ENCODE measurements at places on chromosomes 13 and 19. TPM values are rescaled to one million over a fixed set of nuclear protein-coding genes. Genes with fewer than 3 reads are reported as not detected.

DNA sequence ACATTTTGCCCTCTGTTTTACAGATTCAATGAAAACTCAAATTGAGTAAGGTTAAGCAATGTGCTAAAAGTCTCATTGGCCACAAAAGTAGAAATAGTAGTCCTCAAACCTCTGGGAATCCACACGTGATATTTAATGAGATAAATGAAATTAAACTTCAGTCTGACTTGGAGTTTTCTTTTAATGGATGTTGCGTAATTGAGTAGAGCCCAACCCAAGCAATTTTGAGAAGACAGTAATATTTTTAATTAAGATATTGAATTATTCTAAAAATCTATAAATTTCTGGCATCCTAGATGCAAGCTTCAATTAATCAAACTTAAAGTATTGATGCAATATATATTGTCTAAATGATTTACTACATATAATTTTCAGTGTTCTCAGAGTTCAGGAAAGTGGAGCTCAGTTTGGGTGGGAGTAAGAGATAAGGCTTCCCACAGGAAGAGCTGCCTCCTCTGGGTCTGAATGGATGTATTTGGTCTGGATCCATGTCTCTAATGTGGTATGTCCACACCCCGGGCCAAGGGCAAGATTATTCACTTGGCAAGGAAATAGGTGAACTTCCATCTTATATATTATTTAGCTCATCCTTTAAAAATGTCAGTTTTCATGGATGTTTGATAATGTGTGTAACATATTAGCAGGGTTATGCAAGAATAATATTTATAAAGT, 6.9 kb downstream of the MBNL2 start:
- H3K4me1 ChIP-seq: peaks cover 58% of the 10 kb centered on the region
- DNase-seq: peak; percentile 48
- peaks cover 7% of the 10 kb centered on the region for H3K36me3 ChIP-seq
- no peak overlapping the region for H3K4me3 ChIP-seq
- H3K27me3 ChIP-seq: no peaks in the 10 kb centered on the region

- DNase-seq: no peak
- H3K4me3 ChIP-seq: no peak overlapping the region
- H3K4me1 ChIP-seq: no peaks in the 10 kb centered on the region
- H3K27me3 ChIP-seq: no peaks in the 10 kb centered on the region
- H3K27ac ChIP-seq: no peak overlapping the region
Observed at GRCh38 chr13:87368639-87369038, 302.5 kb upstream of the SLITRK5 start.

DNA sequence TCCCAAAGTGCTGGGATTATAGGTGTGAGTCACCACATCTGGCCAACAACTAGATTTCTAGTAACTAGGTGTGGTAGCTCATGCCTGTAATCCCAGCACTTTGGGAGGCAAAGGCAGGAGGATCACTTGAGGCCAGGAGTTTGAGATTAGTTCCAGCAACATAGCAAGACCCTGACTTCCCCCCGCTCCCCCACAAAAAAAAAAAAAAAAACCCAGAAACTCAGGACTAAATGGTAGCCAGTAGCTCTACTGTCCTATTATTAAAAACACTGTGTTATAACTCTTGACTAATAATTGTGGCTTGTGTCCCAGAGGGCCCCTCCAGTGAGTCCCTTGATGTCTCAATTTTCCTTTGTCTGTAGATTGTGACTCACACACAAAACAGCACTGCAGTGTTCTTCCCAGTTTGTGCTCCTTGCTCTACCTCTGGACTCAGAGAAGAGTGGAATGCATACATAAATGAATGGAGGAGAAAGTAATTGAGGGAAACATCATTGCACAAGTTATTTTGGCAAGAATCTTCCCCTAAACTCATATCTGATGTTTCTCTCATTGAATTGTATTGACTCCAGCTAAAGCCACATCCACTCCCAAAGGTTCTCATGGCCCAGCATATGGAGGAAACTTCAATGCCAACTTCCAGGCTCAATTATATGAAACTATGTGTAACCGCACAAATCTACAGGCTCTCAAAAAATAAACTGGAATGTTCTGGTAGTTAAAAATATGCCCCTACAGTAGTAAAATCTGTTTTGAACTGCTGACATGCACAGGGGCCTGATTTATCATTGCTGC, 8.8 kb downstream of the TPT1 start:
- peak overlapping the region; percentile 66 for H3K27ac ChIP-seq
- peak; percentile 58 for DNase-seq
- H3K27me3 ChIP-seq: no peaks in the 10 kb centered on the region
- peaks cover 83% of the 10 kb centered on the region for H3K4me1 ChIP-seq

DNA sequence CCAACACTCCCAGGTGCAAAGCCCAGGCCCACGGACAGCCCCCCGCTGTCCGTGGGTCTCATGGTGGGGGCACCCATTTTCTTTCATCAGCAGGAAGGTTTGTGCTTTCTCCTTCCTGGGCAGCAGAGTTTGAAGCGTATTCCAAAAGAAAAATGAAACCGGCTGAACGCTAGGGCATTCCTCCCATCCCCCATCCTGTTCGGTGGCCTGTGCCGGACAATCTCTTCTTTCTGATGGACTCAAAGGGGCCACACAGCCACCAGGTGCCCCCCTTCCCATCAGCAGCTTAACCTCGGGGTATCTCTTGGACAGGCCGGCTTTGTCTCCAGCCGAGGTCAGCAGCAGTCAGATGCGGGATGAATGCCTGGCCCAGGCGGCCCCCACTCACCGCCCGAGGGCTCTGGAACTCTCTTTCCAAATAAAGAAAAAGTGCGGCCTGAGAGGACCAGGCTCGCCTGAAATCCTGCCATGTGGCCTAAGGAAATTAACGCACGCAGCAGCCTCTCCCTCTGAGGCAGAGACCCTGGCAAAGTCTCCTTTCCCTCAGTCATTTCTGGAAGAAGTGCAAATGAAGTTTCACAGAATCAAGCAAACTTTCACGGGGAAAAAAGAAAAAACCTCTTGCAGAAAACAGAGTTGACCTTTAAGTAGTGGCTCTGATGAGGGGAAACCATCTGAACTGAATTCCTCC, 67.8 kb downstream of the RASA3 start:
- peak overlapping the region; percentile 95 for H3K27ac ChIP-seq
- no peaks in the 10 kb centered on the region for H3K36me3 ChIP-seq
- DNase-seq: peak; percentile 41
- peaks cover 51% of the 10 kb centered on the region for H3K4me1 ChIP-seq
- H3K27me3 ChIP-seq: no peaks in the 10 kb centered on the region
- H3K4me3 ChIP-seq: no peak overlapping the region

GRCh38 chr13:99827011-99827772, 144.4 kb downstream of the ZIC5 start:
- no peaks in the 10 kb centered on the region for H3K36me3 ChIP-seq
- no peak overlapping the region for H3K4me3 ChIP-seq
- no peaks in the 10 kb centered on the region for H3K4me1 ChIP-seq
- DNase-seq: no peak
- H3K27me3 ChIP-seq: no peaks in the 10 kb centered on the region
- H3K27ac ChIP-seq: no peak overlapping the region

DNA sequence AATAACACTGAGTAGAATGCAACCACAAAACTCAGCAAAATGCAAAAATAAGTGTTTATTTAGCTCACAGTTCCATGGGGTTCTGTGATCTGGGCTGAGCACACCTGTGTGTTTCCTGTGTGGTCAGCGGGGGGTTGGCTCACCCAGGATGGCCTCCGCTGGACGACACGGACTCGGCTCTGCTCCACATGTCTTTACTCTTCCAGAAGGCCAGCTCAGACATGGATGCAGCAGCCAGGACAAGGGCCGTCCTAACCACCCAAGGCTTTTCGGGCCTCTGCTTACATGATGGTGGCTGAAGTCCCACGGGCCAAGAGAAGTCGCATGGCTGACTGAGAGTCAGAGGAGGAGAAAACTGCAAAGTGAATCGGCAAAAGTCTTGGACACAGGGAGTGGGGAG, 153.5 kb upstream of the IRS2 start:
- no peak overlapping the region for H3K4me3 ChIP-seq
- no peaks in the 10 kb centered on the region for H3K27me3 ChIP-seq
- no peak for DNase-seq
- no peaks in the 10 kb centered on the region for H3K36me3 ChIP-seq

GRCh38 chr13:77508959-77509620, 26.4 kb upstream of the SCEL start:
- H3K27me3 ChIP-seq: no peaks in the 10 kb centered on the region
- no peaks in the 10 kb centered on the region for H3K36me3 ChIP-seq
- peaks cover 29% of the 10 kb centered on the region for H3K4me1 ChIP-seq
- DNase-seq: peak; percentile 87
- H3K4me3 ChIP-seq: no peak overlapping the region

GRCh38 chr19:50718255-50719118, 1.1 kb downstream of the SHANK1 start:
- DNase-seq: no peak
- H3K4me3 ChIP-seq: no peak overlapping the region
- H3K36me3 ChIP-seq: no peaks in the 10 kb centered on the region
- peaks cover 7% of the 10 kb centered on the region for H3K27me3 ChIP-seq
- no peak overlapping the region for H3K27ac ChIP-seq

The ZNF471 gene
- total RNA-seq: 3.1 TPM

All from endothelial cell of umbilical vein (primary cell).